ENCODE measurements at places on chromosomes 3 and 15.

GRCh38 chr15:25180606-25181292 lies 226.0 kb downstream of the SNRPN start:
- no peak for DNase-seq

GRCh38 chr15:39699516-39700374 lies 82.9 kb downstream of the FSIP1 start:
- peak; percentile 70 for DNase-seq

GRCh38 chr3:4841776-4842440 lies 137.3 kb upstream of the BHLHE40 start:
- DNase-seq, result peak; percentile 30

GRCh38 chr3:42443819-42444436 lies 33.5 kb upstream of the LYZL4 start:
- peak; percentile 85 for DNase-seq

GRCh38 chr15:89822026-89822425 lies 7.4 kb upstream of the ANPEP start:
- peak; percentile 78 for DNase-seq

GRCh38 chr15:30929982-30930381 lies 26.3 kb downstream of the FAN1 start:
- no peak for DNase-seq

GRCh38 chr3:100941041-100941440 lies 52.2 kb downstream of the ABI3BP start:
- DNase-seq, result no peak

DNA sequence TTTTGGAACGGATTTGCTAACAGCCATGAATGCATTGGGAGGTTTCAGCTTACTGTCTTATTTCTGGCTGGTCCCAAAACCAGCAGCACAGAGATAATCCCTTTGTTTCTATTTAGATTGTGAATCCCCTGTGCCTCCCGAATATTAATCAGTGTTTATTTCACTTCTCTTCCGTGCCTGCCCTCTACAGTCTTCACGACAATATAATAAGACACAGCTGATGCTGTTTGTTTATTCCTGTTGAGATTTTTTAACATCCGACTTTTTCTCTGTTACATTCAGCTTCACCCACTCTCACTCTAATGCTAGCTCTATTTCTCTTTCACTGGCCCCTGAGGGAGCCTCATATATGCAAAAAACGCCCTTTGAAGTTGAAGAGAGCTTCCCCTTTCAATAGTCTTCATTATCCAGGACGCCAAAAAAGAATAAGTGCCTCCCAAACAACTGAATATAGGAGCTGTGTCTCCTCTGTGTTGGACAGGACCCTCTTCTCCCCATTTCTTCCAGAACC lies 995.3 kb downstream of the ROBO2 start:
- DNase-seq, result no peak

- peak; percentile 32 for DNase-seq
Observed at GRCh38 chr3:146052791-146053310, 108.1 kb downstream of the PLOD2 start.

GRCh38 chr3:174397848-174398247 lies 461.3 kb upstream of the NAALADL2 start:
- peak; percentile 46 for DNase-seq
